ENCODE measurements at places on chromosomes 3 and 15.

GRCh38 chr3:51721062-51721745, 14.3 kb downstream of the GRM2 start:
- no peak for DNase-seq

DNA sequence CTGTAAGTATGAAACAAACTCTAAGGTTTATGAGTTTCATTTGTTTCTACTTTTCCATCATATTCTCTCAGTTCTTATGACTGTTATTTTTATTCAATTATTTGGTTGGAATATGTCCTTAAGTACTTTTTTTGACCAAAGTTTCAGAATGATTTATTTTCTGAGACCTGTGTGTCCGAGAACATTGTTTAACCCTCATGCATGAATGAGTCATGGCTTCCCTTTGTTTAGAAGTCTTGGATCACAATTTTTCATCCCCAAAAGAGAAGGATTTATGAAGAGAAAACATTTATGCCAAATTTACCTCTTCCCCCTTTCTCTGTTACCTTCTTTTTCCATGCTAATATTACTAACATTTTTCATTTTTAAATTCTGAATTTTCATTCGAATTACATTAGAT, 518.0 kb upstream of the NR2F2 start:
- no peak for DNase-seq

- DNase-seq = no peak
These were observed 15.7 kb downstream of the KCNAB1 start for GRCh38 chr3:156135921-156136638.

- DNase-seq = no peak
These were observed 36.5 kb upstream of the KLHL6 start for GRCh38 chr3:183591881-183592521.
